ENCODE measurements at places on chromosomes 13 and 19. TPM values are rescaled to one million over a fixed set of nuclear protein-coding genes. Genes with fewer than 3 reads are reported as not detected.

The SYCN gene
- not detected for total RNA-seq

The CYP2A6 gene
- not detected for total RNA-seq

The RGL3 gene
- total RNA-seq: not detected

The ZBTB32 gene
- 282 TPM for total RNA-seq

The VSTM1 gene
- not detected for total RNA-seq
